ENCODE measurements at places on chromosomes 3 and 15.

- DNase-seq, result no peak
Measured at GRCh38 chr3:157418104-157418503, 18.5 kb upstream of the PTX3 start.

DNA sequence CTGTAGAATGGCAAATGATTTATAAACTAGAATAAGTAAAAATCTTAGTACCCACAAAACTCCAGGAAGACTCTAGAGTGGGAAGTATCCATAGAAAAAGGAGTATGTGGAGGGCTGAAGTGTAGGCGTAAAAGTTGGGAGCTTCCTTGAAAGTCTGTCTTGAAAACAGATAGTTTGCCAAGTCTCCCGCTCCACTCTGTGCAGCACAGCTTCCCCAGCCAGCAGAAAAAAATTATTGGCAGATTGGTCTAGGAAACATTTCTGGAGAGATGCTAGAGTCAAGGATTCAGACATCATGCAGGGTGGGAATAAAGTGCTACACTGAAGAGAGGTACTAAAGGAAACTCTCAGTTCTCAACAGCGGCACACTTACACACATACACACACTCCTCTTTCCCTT is 53.4 kb upstream of the CD200R1L start:
- DNase-seq, result no peak

GRCh38 chr3:62688050-62688449 is 187.2 kb downstream of the CADPS start:
- DNase-seq, result no peak

- no peak for DNase-seq
Measured at GRCh38 chr3:85627932-85628331, 669.1 kb downstream of the CADM2 start.

GRCh38 chr3:14561051-14561960 is 21.2 kb upstream of the GRIP2 start:
- DNase-seq, result no peak

DNA sequence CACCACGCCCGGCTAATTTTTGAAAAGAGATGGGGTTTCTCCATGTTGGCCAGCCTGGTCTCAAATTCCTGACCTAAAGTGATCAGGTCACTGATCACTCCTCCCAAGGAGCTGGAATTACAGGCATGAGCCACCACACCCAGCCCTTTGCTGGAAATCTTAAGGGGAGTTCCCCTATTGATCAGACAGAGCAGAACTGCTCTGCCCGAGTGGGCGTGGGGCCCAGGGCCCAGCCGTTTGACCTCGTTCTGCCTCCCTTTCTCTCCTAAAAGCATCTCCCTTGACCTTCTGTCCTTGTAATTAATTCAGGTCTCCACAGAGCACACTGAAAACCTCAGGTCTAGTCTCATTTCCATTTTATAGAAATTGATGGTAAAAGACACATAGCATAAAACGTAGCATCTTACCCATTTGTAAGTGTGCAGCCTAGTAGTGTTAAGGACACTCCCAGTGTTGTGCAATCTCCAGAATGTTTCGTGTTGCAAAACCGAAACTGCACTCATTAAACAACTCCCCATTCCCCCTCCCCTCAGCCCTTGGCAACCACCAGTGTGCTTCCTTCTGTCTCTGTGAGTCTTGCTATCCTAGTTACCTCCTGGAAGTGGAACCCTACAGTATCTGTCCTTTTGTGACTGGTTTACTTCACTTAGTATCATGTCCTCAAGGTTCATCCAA is 89.3 kb downstream of the SLCO3A1 start:
- no peak for DNase-seq

DNA sequence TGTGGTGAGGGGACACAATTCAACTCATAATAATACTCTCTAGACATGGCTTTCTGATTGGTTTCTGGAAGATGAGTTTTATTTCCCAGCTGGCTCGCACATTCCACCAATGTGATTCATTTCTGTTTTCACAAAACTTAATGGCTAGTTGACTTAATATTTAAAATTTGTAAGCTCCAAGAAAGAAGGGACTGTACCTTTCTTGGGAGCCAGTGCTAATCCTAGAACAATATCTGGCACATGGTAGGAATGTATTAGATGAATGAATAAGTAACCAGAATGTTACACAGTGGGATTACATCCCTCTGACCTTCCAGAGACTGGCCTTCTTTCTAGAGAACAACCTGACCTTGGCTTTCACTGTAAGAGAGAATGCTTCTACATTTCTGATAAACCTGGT is 262.8 kb downstream of the RORA start:
- no peak for DNase-seq

DNA sequence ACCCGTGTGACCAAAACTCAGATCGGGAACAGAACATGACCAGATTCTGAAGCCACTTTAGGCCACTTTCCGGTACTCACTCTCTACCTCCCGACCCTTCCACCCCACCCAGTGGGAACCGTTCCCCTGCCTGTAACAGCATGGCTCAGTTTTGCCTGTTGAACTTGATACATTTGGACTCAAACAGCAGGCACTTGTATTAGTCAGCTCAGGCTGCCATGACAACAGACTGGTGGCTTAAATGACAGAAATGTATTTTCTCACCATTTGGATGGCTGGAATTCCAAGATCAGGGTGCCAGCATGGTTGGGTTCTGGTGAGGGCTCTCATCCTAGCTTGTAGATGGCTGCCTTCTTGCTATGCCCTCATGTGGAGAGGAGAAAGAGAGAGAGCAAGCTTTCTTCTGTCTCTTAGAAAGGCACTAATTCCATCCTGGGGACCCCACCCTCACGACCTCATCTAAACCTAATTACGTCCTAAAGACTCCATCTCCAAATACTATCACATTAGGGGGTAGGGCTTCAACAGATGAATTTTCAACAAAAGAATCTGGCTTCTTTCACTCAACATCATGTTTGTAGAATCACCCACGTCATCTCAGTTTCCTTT is 9.3 kb upstream of the SSUH2 start:
- DNase-seq, result no peak

DNA sequence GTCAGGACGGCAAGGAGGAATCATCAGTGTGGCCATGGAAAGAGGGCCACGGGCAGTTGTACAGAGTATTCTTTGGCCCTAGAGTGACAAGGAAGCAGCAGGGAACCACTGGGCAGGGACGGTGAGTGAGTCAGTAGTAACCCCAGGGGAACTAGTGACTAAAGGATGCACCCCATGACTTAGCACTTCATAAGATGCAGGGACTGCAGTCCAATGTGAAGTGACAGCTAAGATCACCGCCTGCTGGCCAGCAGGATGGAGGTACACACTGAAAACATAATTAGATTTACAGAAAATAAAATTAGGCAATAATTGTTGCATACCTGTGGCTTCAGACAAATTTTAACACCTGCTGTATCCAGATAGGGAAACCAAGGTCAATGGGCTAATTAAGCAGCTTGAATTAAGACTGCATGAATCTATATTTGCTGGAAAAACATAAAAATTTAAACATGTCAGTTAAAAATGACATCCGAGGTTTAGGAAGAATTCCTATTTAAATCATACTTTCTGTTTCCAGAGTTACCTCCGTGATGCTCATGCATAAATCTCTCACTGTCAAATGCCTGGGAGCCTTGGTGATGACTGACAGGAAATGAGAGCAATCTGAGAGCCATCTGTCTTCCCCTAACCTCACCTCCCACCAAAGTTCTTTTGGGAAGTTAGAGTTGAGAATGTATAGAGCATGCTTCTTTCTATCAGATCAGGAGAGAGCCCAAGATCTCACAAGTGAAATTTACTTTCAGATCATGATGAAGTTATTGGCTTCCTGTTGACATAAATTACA is 56.5 kb downstream of the DCLK3 start:
- peak; percentile 4 for DNase-seq
